ENCODE measurements at places on chromosomes 4 and X.

DNA sequence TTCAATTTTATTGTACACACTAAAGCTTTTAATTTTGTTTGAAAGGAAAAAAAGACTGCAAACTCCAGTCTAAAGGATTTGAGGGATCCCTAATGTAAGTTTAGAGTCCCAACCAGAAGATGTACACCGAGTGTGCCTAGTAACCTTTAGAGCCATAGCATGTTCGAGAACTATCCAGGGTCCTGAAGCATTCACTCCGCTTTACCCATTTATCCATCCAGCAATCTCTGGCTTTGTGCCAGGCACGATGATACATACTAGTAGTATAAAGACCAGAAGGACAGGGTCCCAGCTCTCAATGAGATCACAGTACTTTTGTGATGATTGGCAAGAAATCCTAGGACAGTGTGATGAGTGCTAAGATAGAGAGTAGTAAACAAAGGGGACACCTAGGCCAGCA is 168.7 kb downstream of the STK32B start:
- no peak for DNase-seq

GRCh38 chr4:11549525-11549924 is 120.8 kb upstream of the HS3ST1 start:
- no peak for DNase-seq

- DNase-seq: no peak
Observed at GRCh38 chr4:182643801-182644682, 273.1 kb downstream of the DCTD start.

GRCh38 chr4:169620880-169621248 is 486 bp downstream of the CLCN3 start:
- DNase-seq: peak; percentile 13

DNA sequence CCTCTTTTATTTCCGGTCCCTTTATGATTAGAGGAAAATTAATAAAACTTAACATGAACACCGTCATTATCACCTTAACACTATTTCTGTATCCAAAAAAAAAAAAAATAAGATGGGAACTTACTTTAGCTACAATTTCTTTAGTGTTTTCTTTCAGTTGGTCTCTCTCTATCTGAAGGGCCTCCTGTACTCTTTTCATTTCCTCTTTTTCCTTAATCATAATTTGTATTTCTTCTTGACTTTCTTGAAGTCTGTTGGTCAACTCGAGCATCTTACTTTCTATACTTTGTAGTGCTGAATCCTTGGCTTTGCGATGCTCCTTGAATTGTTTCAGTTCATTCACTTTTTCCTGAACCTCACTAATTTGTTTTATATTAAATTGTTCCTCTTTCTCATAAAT is 45.3 kb upstream of the BDH2 start:
- no peak for DNase-seq

DNA sequence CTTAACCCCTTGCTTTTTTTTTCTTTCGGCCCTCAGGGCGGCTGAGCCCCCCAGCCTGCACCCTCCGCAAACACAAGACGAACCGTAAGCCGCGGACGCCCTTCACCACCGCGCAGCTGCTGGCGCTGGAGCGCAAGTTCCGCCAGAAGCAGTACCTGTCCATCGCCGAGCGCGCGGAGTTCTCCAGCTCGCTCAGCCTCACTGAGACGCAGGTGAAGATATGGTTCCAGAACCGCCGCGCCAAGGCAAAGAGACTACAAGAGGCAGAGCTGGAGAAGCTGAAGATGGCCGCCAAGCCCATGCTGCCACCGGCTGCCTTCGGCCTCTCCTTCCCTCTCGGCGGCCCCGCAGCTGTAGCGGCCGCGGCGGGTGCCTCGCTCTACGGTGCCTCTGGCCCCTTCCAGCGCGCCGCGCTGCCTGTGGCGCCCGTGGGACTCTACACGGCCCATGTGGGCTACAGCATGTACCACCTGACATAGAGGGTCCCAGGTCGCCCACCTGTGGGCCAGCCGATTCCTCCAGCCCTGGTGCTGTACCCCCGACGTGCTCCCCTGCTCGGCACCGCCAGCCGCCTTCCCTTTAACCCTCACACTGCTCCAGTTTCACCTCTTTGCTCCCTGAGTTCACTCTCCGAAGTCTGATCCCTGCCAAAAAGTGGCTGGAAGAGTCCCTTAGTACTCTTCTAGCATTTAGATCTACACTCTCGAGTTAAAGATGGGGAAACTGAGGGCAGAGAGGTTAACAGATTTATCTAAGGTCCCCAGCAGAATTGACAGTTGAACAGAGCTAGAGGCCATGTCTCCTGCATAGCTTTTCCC is 3.4 kb downstream of the MSX1 start:
- no peak for DNase-seq

GRCh38 chr4:183602557-183603027 is 56.4 kb downstream of the RWDD4 start:
- DNase-seq: no peak

GRCh38 chr4:7628432-7628831 is 193.7 kb upstream of the PSAPL1 start:
- no peak for DNase-seq

DNA sequence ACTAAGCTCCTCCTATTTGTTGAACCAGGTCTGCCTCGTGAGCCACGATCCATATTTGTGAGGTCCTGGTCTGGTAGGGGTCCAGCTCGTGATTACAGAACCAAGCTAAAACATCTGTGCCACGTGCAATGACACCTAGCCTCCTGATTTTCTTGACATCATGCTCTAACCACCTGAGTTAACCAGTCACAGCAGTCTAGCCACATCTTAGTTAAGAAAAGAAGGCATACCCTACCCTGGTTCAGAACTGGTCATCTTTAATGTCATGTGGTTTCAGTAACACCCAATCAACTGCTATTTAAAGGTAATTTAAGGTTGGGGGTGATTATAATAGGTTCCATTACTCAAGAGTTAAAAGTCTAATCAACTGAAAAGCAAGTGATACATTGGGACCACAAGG is 28.4 kb downstream of the ARHGEF6 start:
- DNase-seq: no peak

- no peak for DNase-seq
Observed at GRCh38 chr4:81120055-81120454, 89.5 kb downstream of the BMP3 start.

Measured in NCI-H1092 (cell line).